ENCODE measurements at places on chromosomes 6 and 20. TPM values are rescaled to one million over a fixed set of nuclear protein-coding genes. Genes with fewer than 3 reads are reported as not detected.

Gene LRRC73
- 1.3 TPM for total RNA-seq

Gene PTPN1
- 26.7 TPM for total RNA-seq

Gene TRIM38
- total RNA-seq, result 10.0 TPM

Gene TNF
- not detected for total RNA-seq

Gene BTN3A1
- 20.6 TPM for total RNA-seq

Gene CALHM4
- 0.42 TPM for total RNA-seq

Gene GPX5
- total RNA-seq, result not detected

Gene TPX2
- 0.22 TPM for total RNA-seq

Gene SFT2D1
- 41.1 TPM for total RNA-seq

Gene SASH1
- total RNA-seq, result 178 TPM

Gene QKI
- 491 TPM for total RNA-seq

- DNase-seq, result no peak
These were observed 184.4 kb upstream of the ZNF217 start for GRCh38 chr20:53778041-53778516.

- DNase-seq, result no peak
These were observed at the start of gene LRRN4 for GRCh38 chr20:6053776-6054688. Gene LRRN4, minus strand, starts transcription at chr20:6054060. Its CDS starts 1,261 bp downstream, at chr20:6052799.

GRCh38 chr6:162450358-162450757 lies 277.2 kb downstream of the PRKN start:
- no peak for DNase-seq

DNA sequence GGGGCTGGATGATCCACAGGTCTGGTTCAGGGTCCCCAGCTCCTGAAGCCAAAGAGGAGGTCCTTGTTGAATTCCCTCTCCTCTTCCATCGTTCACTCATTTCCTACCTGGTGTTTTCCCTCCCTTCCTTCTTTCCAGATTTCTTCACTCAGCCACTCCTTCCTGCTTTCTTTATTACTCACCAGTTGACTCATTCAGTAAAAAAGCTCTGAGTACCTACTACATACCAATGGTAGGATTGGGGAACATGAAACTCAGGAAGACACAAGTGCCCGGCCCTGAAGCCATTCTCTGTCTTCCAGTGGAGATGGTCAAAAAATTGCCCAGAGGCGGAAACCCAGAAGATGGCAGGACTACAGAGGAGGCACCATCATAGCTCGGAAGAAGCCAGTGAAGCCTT lies 11.9 kb upstream of the NSFL1C start:
- DNase-seq, result no peak

- DNase-seq, result no peak
These were observed 31.2 kb upstream of the HMGA1 start for GRCh38 chr6:34205466-34205865.

DNA sequence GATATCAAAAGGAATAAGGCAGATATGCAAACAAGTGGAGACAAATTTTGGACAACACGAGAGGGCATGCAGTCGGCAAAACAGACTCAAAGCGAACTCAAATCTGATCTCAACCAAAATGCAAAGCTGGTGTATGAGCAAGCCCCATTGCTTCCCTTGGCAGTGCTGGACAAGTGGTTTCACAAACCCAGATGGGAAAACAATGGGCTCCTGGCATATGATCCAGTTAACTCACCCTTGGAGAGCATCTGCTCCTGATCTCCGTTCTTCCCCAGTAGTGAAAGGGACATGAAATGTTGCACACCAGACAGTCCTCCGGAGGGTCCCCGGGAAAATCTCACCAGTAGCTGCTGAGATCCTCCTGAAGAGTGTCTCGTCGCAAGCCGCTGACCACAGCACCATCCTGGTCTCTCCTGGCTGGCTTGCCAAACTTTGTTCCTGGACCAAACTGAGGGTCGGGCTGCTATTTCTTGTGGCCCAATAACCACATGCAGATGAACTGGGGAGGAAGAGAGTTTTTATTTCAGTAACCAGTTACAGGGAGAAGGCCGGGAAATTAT lies 84.3 kb upstream of the THBS2 start:
- DNase-seq, result no peak

GRCh38 chr6:118535176-118535844 lies 12.8 kb upstream of the PLN start:
- DNase-seq, result no peak

- no peak for DNase-seq
These were observed 18.1 kb upstream of the ATRN start for GRCh38 chr20:3452690-3453089.

DNA sequence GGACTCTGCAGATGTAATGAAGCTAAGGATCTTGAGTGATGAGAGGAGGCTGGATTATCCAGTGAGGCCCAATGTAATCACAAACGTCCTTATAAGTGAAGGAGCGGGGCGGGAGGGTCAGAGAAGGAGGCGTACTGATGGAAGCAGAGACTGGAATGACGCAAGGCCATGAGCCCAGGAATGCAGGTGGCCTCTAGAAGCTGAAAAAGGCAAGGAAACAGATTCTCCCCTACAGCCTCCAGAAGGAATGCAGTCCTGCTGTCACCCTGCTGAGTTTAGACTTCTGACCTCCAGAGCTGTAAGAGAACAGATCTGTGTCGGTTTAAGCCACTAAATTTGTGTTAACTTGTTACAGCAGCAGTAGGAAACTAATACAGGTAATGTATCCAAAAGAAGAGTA lies 227.9 kb downstream of the PTPRT start:
- DNase-seq, result no peak

DNA sequence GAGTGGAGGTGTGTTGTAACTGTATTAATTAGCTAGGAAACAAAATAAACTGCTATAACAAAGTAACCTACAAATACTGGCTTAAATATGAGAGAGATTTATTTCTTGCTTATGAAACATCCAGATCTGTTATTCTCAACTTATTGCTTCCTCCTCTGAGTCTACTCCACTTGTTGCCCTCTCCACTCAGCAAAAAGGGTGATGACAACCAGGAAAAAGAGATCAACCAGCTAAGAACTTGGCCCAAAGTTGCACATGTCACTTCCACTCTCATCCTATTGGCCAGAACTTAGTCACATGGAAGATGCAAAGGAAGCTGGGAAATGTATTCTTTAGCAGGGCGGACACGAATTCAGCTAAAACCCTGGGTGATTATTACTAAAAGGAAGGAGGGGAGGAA lies 5.2 kb upstream of the TP53RK start:
- peak; percentile 27 for DNase-seq

DNA sequence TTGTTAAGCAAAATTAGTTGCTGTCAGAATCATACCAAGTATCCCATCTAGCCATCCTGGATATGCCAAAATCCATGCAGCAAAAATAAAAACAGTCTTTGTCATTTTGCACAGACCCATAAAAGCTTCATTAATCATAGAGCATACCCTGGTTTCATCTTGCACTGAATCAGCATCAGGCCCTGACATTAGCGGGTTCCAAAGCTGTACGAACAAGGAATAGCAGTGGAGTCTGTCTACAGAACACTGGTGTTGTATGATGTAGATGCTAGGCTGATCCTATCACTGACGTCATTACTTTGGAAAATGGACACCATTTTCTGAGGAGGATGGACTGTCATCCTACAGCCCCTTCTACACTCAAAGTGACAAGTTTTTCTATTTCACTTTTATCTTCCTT lies 315.6 kb downstream of the ESR1 start:
- DNase-seq, result no peak

GRCh38 chr6:149052350-149053106 lies 265.0 kb upstream of the TAB2 start:
- no peak for DNase-seq

DNA sequence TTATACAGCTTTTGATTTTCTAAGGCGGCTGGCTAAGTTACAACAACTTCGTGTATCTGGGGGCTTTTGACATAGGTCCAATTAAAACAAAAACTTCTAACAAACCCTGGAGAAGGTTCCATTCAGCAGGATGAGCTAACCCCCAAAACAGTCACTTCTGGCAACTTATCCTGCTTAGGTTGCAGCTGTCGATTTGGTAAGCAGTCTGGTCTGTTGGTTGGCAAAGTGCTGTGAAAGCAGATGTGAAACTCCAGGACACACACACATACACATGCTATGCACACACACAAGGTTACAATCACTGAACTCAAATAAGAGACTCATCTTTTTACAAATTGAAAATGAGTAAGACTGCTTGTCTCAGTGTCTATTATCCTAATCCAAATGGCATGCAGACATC lies 119.0 kb upstream of the STMND1 start:
- DNase-seq, result no peak

- DNase-seq, result no peak
These were observed 21.7 kb upstream of the GMNN start for GRCh38 chr6:24752917-24753492.

DNA sequence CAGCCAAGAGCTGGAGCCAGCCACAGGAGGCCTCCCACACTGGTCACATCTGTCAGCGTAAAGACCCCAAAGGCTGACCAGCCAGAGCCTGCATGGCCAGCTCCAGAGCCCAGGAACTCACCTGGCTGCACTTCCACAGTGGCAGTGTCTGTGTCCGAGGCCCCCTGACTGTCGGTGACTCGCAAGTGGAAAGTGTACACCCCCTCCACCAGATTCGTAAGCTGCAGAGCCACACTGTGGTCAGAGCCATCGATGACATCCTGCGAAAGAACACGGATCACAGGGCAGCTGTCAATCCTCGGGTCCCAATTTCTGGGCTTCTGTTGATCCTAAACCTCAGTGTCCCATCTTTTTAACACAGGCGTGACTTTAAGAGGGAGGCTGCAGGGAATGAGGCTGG lies 69.3 kb downstream of the ALDH5A1 start:
- no peak for DNase-seq

- DNase-seq, result no peak
These were observed 49.5 kb upstream of the FBXO30 start for GRCh38 chr6:145863988-145864616.

GRCh38 chr6:52922161-52922560 lies 12.7 kb upstream of the GSTA3 start:
- no peak for DNase-seq

- no peak for DNase-seq
These were observed 731 bp downstream of the MAK start for GRCh38 chr6:10837622-10837994.

DNA sequence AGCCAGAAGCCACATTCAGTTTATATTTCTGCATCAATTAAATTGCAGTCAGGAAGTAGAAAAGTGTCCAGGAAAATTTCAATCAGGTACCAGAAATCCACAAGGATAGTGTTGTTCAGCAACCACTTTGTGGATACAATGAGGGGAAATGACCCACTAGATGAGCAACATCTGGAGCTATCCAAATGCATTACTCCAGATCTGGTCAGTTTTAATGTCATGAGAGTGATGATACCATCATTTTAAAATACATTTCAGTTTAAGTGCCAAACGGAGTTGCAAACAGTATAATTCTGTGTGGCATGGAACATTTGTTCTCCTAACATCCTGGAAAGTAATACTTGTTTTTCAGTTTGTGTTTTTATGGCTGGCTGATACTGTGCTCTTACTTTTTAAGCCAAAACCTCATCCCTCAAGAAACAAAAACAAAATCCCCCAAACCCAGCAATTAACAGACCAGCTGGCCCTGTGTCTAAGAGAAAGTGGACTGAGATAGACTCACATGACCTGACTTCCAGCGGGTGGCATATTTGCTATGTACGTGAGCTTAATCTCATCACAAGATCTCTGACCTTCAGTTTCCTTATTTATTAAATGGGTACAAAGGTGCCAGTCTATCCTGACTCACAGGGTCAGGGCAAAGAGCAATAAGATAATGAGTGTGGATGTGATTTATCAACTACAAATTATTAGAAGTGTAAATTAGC lies 58.8 kb upstream of the CNKSR3 start:
- no peak for DNase-seq

DNA sequence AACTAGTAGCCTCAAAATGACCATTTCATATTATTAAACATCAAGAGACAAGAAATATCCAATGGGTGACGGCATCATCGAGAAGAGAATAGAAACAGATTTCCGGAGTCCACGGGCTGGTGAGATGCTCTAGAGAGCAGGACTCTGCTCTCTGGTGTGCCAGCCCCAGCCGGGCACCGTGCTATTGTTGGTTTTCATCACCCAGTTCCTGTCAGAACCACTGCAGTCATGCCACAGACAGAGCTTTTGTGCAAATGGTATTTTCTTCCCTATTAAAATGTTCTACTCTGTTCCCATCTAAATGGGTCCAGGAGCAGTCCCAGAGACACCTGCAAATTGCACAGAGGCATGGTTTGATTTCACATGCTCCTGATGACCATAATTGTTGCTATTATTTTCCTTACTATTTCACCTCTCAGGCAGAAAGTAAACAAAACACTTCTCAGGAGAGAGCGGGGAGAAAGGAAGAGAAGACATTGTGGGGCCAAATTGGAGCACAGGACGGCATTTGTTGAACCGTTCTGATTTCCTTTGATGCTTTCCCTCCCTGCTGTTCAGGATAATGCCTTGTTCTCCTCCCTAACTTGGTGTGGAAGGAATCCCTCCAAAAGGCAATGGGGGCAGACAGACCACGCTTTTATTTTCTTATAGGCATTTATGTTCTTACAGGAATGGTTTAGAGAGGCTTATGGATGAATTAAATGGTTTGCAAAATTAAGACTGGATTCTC lies 11.4 kb upstream of the RAMACL start:
- no peak for DNase-seq

DNA sequence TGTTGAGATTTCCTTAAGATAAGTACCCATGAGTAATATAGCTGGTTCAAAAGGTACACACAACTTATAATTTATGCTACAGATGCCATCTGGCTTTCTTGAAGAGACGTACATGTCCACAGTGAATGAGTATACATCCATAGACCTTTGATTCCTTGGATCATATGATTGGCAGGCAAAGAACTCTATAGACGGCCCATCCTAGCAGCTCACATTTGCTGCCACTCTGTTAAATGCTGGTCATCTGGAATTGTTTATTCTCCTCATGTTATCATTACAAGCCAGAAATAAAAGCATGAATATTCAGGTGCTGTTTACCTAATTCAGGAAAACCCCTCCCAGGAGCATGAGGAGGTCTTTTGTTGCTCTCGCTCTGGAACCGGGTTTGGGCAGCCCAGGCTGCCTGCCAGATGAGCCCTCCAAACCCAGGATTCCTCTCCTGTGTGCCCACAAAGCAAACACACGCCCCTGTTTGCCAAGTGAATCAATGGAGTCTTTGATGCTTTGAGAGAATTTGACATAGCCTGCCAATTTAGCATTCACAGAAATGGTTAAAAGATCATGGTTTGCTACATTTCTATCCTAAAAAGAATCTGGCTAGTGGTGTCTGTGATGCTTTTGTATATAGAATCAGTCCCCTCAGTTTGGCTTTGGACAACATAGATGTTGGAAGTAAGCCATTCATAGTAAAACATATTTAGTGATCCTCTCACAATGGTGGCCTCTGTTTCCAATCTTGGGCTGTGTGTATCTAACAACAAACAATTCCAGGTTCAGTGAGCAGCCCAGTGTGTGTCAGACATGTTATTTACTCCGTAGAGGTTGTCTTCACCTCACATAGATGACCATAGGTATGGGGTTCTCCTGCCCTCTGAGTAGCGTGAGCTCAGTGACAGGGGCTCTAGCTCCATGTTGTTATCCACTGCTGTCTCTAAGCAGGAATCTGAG lies 17.5 kb upstream of the PLCG1 start:
- DNase-seq, result no peak

Measured in tibial nerve (tissue), 4 donors.